ENCODE measurements at places on chromosomes 6 and 20. TPM values are rescaled to one million over a fixed set of nuclear protein-coding genes. Genes with fewer than 3 reads are reported as not detected.

TMEM170B gene
- 15.0 TPM for total RNA-seq

PTPRT gene
- total RNA-seq, result not detected

SNAI1 gene
- total RNA-seq, result 2.2 TPM

CDSN gene
- total RNA-seq, result not detected

PRSS16 gene
- 4.1 TPM for total RNA-seq

BACH2 gene
- 0.15 TPM for total RNA-seq

ANKRD66 gene
- not detected for total RNA-seq

PRRT1 gene
- 0.20 TPM for total RNA-seq

DCBLD1 gene
- 5.6 TPM for total RNA-seq

LMBRD1 gene
- total RNA-seq, result 26.3 TPM

PPP1R14C gene
- total RNA-seq, result not detected

GINS1 gene
- total RNA-seq, result 22.1 TPM

PLA2G7 gene
- 10.6 TPM for total RNA-seq

DEFB132 gene
- total RNA-seq, result not detected

TCF21 gene
- not detected for total RNA-seq

WFDC12 gene
- total RNA-seq, result not detected

C20orf141 gene
- not detected for total RNA-seq

CLPSL2 gene
- total RNA-seq, result not detected

GRCh38 chr6:374956-375355 is 16.6 kb upstream of the IRF4 start:
- no peak for DNase-seq

- DNase-seq, result no peak
Observed at GRCh38 chr6:89254569-89254968, 37.4 kb upstream of the GABRR1 start.

DNA sequence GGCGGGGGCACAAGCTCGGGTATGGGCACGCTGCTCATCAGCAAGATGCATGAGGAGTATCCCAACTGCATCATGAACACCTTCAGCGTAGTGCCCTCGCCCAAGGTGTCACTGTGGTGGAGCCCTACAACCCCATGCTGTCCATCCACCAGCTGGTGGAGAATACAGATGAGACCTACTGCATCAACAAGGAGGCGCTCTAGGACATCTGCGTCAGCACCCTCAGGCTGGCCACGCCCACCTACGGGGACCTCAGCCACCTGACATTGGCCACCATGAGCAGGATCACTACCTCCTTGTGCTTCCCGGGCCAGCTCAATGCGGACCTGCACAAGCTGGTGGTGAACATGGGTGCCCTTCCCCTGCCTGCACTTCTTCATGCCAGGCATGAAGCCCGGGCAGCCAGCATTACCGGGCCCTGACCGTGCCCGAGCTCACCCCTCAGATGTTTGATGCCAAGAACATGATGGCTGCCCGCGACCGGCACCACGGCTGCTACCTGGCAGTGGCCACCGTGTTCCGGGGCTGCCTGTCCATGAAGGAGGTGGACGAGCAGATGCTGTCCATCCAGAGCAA is 12.8 kb downstream of the GABRR2 start:
- DNase-seq, result no peak

DNA sequence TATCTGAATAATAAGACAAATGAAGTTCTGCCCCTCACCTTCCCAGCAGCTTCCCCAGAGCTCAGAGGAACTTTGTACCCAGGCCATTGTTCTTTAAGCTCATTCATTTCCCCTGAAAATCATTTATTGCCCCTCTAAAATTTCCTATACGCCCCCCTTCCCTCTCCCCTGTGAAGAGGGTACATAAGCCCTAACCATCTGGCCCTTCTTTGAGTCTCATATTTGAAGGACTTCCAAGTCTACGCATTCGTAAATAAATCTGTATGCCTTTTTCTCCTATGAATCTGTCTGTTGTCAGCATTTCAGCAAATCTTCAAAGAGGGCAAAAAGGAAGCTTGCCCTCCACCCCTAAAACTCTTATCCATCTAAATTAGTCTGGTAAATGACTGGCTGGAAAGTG is 73.1 kb upstream of the DST start:
- no peak for DNase-seq

DNA sequence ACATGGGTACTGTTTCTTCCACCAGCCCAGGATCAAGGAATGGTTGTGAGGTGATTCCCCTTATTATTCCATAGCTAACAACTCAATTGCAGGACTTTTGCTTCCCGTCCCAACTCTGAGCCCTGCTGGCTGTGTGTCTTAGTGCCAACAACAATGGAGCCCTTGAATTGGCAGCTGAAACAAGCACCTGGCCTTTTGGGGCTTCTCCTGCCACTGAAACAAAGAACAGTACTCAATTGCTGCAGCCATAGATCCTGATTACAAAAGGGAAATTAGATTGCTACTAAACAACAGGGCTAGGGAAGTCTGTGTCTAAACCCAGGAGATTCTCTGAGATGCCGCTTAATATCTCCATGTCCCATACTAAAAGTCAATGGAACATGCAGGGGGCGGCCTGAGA is 61.3 kb upstream of the CARMIL1 start:
- no peak for DNase-seq

DNA sequence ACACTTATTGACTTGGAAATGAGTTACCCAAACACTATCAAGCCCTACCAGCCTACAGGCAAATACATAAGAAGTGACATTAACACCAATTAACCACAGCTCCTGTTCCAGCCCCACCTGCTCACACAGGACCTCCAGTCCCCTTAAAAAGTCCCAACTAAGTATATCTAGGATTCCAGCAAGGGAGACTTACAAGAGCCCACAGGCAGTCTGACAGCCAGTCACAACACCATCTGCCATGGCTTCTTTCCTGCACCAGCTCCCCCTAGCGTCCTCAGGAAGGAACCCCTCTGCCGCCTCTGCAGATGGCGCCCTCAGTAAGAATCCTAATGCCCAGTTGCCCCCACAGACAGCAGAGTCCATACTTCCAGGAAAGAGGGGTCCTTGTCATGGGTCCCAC is 122.1 kb downstream of the HIVEP2 start:
- DNase-seq, result no peak

DNA sequence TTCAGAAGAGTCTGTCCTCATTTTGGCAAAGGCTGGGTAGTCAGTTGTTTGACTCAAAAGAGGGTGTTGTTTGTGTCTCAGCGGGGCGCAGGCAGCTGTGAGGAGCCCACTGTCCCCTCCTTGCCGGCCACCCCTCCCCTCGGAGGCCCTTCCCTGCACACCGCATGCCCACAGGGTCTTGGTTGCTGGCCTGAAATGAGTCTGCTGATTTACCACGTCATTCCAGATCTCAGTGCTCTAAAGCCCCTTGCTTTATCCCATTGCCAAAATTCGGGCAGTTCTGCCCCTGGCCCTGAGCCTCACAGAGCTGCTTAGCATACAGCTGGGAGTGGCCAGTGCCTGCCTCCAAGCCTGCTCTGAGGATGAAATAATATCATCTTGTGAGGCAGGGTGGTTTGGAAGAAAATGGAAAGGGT is 220.7 kb downstream of the UST start:
- DNase-seq, result no peak

- no peak for DNase-seq
Observed at GRCh38 chr20:61629602-61630390, 377.7 kb downstream of the CDH4 start.

- DNase-seq, result no peak
Observed at GRCh38 chr20:37841389-37841788, 61.5 kb upstream of the VSTM2L start.

DNA sequence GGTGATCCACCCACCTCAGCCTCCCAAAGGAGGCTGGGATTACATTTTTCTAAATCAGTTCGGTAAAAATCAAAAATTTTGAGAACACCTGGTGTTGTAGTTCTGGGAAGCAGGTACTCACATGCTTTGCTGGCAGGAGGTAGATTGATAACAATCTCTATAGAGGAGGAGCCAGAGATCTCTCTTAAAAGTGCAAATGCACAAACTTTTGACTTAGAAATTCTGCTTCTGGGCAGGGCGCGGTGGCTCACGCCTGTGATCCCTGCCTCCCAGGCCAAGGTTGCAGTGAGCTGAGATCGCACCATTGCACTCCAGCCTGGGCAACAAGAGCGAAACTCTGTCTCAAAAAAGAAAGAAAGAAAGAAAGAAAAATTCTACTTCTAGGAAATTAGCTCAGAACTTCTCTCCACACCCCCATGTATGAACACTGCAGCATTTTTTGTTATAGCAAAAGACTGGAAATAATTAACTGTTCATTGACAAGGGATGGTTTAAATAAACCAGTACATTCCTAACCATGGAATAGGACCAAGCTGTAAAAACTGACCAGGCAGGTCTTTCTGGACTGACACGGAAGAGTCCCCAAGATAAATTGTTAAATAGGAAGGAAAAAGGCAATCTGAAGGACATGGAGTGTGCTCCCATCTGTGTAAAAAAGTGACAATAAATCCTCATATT is 14.4 kb upstream of the TRIB3 start:
- DNase-seq, result no peak

DNA sequence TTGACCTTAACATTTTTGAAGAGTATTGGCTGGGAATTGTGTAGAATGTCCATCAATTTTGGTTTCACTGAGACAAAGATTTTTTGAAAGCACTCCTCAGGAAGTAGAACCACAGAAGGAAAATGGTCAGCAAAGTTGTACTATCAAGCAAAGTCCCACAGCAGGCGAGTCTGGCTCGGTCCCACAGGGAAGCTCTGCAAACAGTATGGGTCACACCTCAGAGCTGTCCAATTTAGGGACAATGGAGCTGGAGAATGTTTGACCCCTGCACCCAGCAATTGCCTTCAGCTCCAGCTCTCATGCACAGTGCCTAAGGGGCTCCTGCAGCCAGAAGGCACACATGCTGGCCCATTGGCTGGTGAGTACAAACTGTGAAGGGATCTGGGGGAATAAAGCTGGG is 147.0 kb downstream of the MAFB start:
- DNase-seq, result no peak

GRCh38 chr6:10355115-10355702 is 59.7 kb downstream of the TFAP2A start:
- DNase-seq, result no peak

- no peak for DNase-seq
Observed at GRCh38 chr6:169800668-169801395, 49.4 kb downstream of the ERMARD start.

All from NCI-H460 (cell line).